ENCODE measurements at places on chromosomes 11 and 22. TPM values are rescaled to one million over a fixed set of nuclear protein-coding genes. Genes with fewer than 3 reads are reported as not detected.

The SAA2 gene
- 2.8 TPM for total RNA-seq

The LINC01488 gene
- total RNA-seq, result not detected

The MPZL3 gene
- 2.6 TPM for total RNA-seq

- no peak for DNase-seq
Observed at GRCh38 chr11:74232311-74232950, 61.3 kb downstream of the PPME1 start.

GRCh38 chr11:27642954-27643353, 57.3 kb downstream of the BDNF start:
- DNase-seq, result no peak

GRCh38 chr11:7688238-7688826, 15.0 kb upstream of the CYB5R2 start:
- DNase-seq, result no peak

GRCh38 chr11:61120706-61121191, 18.5 kb downstream of the CD5 start:
- DNase-seq, result no peak

DNA sequence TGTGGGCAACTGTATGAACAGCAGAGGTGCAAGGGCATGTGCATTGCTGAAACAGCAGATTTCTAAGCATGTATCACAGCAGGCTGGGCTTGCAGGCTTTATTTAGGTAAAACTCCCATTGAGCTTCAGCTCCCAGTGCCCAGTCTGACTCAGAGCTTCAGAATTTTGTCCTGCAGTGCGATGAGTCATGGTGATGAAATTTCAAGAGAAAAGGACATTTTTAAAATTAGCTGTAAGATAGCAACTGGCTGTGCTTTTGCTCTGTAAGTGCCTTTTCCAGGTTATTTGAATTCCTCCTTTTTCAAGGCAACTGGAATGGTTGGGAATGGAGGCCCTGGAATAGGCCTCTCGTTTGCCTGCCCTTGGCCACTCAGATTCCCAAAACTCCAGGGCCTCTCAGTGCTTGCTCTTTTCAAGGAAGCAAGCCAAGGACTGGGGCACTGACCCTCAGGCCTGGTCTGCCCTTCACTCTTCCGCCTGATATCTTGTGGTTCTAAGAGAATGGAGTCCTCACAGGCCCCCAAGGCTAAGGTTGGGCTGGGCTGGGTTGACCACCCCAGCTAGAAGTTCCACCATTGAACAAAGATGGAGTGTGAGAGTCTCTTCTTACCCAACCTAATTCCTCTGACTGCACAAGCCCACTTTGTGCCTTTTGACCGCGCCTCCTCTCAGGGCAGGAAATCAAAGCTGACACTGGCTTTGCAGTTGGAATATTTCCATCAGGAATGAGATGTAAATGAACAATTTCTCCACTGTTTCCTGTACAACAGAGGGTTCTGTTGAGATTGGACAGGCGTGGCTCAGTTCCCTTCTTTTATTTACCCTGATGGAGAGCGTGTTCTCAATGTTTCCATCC, 59.5 kb upstream of the PRSS23 start:
- no peak for DNase-seq

Data from left ventricle myocardium superior (tissue), 1 donor.